ENCODE measurements at places on chromosomes 1 and 21. TPM values are rescaled to one million over a fixed set of nuclear protein-coding genes. Genes with fewer than 3 reads are reported as not detected.

The CATSPERE gene
- 0.98 TPM for total RNA-seq

The NCF2 gene
- total RNA-seq: 9.6 TPM

DNA sequence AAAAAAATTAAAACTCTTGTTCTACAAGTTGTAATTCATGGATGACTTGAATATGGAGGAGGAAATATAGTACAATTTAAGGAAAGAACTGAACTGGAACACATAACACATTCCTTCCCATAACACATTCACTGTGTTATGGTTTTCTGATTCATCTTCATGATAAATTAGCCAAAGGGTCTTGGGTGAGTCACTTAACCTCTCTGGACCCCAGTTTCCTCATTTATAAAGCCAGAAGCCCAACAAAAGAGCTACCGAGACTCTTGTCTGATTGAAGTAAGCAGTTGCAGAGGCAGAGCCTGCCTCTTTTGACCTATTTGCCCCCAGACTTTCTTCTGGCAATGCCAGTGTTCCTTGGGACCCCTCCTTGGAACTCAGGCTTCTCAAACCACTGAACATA lies 161.9 kb upstream of the KCTD3 start:
- no peaks in the 10 kb centered on the region for H3K4me1 ChIP-seq
- H3K4me3 ChIP-seq: no peak overlapping the region
- no peak overlapping the region for H3K27ac ChIP-seq
- DNase-seq: no peak

DNA sequence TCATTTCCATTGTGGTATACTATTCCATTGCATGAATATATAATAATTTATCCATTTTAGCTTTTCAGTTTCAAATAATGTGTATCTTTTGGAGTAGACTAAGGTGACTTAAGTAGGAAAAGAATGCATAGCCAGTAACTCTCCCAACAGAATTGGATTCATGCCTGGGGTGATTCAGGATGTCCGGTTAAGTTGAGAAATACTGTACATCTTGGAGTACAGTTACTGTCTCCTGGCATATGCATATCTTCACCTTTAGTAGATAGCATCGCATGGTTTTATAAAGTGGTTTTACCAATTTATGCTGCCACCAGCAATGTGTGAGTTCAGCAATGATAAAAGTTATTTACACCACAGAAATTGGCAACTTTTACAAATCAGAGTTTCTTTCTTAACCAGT lies 18.6 kb upstream of the SLC6A9 start:
- H3K4me3 ChIP-seq: no peak overlapping the region
- no peaks in the 10 kb centered on the region for H3K27me3 ChIP-seq
- no peak overlapping the region for H3K27ac ChIP-seq
- no peaks in the 10 kb centered on the region for H3K36me3 ChIP-seq

- H3K4me1 ChIP-seq: no peaks in the 10 kb centered on the region
- no peak overlapping the region for H3K27ac ChIP-seq
- H3K4me3 ChIP-seq: no peak overlapping the region
- peaks cover 7% of the 10 kb centered on the region for H3K36me3 ChIP-seq
- DNase-seq: no peak
Measured at GRCh38 chr1:111704776-111705175, 34.4 kb downstream of the INKA2 start.

DNA sequence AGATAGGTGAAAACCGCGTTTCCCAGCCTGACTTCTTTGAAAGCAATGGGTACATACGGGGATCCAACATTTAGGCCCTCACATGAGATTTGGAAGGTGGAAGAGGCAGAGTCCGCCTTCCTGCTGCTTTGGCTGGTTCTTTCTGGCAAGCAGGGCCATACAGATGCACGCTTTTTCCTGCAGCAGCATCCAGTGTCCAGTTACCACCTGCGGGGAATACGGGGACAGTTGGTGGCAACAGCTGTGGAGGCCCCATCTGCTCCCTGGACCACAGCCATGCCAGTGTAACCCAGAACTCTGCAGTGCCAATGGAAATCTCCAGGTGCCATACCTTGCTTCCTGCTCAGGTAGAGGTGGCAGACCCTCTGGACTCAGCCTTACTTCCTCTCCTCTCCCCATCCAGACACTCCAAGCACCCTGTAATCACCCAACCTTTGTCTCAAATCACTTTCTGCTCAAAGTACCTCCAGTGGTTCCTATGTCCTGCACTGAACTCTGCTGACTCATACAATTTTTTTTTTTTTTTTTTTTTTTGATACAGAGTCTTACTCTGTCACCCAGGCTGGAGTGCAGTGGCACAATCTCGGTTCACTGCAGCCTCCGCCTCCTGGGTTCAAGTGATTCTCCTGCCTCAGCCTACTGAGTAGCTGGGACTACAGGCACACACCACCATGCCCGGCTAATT lies 68.3 kb downstream of the SLC16A1 start:
- no peak overlapping the region for H3K4me3 ChIP-seq
- H3K4me1 ChIP-seq: no peaks in the 10 kb centered on the region
- no peak overlapping the region for H3K27ac ChIP-seq
- H3K27me3 ChIP-seq: no peaks in the 10 kb centered on the region
- DNase-seq: no peak

The MROH9 gene
- total RNA-seq: not detected

DNA sequence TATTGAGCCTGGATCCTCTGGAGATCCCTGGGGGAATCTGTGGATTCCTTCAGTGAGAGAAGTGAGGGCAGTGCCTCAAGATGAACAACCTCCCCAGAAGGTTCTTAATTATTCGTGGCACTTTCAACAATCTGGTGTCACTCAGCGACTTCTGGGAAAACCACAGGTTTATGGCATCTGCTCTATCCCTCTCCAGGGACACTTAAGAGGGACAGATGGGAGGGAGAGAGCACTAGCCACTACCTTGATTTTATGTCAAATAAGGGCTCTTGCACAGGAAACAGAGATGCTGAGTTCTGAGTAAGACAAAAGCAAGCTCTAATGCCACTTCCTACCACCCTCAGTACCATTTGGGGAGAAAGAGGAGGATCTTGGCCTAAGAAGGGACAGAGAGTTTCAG lies 21.2 kb upstream of the CHI3L1 start:
- no peak overlapping the region for H3K4me3 ChIP-seq
- H3K27me3 ChIP-seq: no peaks in the 10 kb centered on the region
- no peak for DNase-seq

The PDE4B gene
- 6.7 TPM for total RNA-seq

GRCh38 chr1:116012716-116013115 lies 36.4 kb downstream of the SLC22A15 start:
- H3K27me3 ChIP-seq: no peaks in the 10 kb centered on the region
- no peak overlapping the region for H3K27ac ChIP-seq
- no peaks in the 10 kb centered on the region for H3K4me1 ChIP-seq
- H3K36me3 ChIP-seq: no peaks in the 10 kb centered on the region
- no peak overlapping the region for H3K4me3 ChIP-seq
- DNase-seq: no peak

GRCh38 chr1:177786176-177786745 lies 183.6 kb downstream of the SEC16B start:
- H3K27me3 ChIP-seq: no peaks in the 10 kb centered on the region
- no peak overlapping the region for H3K27ac ChIP-seq
- H3K4me1 ChIP-seq: no peaks in the 10 kb centered on the region
- DNase-seq: no peak

The TPTE gene
- total RNA-seq: not detected

The TTLL7 gene
- total RNA-seq: 8.8 TPM

GRCh38 chr1:53111073-53111556 lies 31.3 kb downstream of the SLC1A7 start:
- H3K4me3 ChIP-seq: no peak overlapping the region
- H3K4me1 ChIP-seq: no peaks in the 10 kb centered on the region
- H3K27ac ChIP-seq: no peak overlapping the region
- H3K27me3 ChIP-seq: no peaks in the 10 kb centered on the region
- no peaks in the 10 kb centered on the region for H3K36me3 ChIP-seq

DNA sequence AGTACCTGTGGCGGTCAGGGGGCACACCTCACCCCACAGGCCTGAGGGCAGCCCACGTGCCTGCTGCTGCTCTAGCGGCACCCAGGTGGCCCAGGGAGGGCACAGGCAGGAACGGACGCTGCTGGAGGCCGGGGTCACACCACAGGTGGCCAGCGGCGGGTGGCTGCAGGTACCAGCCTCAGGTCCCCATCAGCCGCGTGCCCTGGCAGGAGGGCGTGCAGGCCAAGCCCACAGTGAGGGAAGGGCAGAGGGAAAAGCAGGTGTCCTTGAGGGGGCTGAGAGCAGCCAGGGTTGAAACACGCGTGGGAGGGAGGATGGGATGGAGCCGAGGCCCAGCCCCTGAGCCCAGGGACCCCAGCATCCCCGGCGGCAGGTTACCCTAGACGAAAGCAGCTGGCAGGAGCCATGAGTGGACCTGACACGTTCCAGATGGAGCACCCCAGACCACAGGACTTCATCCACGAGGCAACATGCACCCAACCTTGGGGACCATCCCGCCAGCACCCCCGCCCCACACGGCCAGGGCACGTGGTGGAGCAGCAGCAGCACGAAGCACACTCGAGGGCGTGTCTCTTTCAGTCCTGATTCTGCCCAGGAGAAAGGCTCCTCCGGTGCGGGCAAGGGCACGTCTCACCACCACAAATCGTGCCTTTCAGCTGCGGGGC lies 3.7 kb downstream of the SLC19A1 start:
- H3K4me1 ChIP-seq: peaks cover 30% of the 10 kb centered on the region
- H3K27me3 ChIP-seq: no peaks in the 10 kb centered on the region
- no peaks in the 10 kb centered on the region for H3K36me3 ChIP-seq
- H3K27ac ChIP-seq: no peak overlapping the region
- no peak overlapping the region for H3K4me3 ChIP-seq

The OR6P1 gene
- total RNA-seq: not detected

The FAM78B gene
- 5.1 TPM for total RNA-seq

DNA sequence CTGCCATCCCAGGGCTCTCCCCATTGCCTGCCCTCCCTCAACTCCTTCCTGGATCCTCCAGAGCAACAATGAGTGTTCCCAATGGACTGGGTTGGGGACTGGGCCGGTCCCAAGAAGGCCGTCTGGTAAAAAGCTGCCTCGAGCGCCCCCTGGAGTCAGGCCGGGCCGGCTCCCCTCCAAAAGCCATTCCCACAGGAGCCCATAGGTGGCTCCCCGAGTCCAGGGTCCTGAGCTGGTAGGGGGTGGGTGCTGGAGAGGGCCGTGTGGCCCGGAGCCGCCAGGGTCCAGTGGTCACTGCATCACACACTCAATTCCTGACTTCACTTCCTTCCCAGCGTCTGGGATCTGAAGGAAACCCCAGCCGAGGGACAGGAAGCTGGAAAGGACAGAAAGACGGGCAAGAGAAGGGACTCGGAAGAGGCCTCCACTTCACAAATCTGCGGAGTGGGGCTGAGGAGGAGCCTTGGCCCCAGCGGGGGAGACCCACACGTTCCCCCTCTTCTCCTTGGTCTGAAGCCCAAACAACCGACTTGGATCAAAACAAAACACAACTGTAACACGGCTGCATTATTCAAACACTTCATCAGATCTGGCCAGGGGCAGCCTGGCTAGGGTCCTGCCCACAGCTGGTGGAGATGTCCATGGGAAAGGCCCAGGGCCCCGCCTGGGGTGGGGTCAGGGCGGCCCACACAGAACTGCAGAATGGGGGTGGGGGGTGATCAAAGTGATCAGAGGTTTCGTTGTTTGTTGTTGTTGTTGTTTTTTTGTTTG lies 10.9 kb upstream of the ALDH4A1 start:
- H3K36me3 ChIP-seq: no peaks in the 10 kb centered on the region
- peaks cover 4% of the 10 kb centered on the region for H3K4me1 ChIP-seq
- no peaks in the 10 kb centered on the region for H3K27me3 ChIP-seq
- no peak overlapping the region for H3K4me3 ChIP-seq
- DNase-seq: peak; percentile 68

GRCh38 chr1:53681977-53682685 lies 56.8 kb downstream of the GLIS1 start:
- H3K4me3 ChIP-seq: no peak overlapping the region
- H3K4me1 ChIP-seq: peaks cover 8% of the 10 kb centered on the region
- H3K27ac ChIP-seq: no peak overlapping the region

GRCh38 chr1:203124546-203125317 lies 2.8 kb upstream of the ADORA1 start:
- DNase-seq: no peak
- no peak overlapping the region for H3K4me3 ChIP-seq
- peaks cover 9% of the 10 kb centered on the region for H3K4me1 ChIP-seq
- no peak overlapping the region for H3K27ac ChIP-seq

The ALX3 gene
- total RNA-seq: not detected

- H3K4me3 ChIP-seq: no peak overlapping the region
- peaks cover 11% of the 10 kb centered on the region for H3K4me1 ChIP-seq
- H3K27ac ChIP-seq: no peak overlapping the region
- no peak for DNase-seq
- no peaks in the 10 kb centered on the region for H3K27me3 ChIP-seq
- peaks cover 50% of the 10 kb centered on the region for H3K36me3 ChIP-seq
Measured at GRCh38 chr1:17023102-17023501, 11.4 kb upstream of the ATP13A2 start.

DNA sequence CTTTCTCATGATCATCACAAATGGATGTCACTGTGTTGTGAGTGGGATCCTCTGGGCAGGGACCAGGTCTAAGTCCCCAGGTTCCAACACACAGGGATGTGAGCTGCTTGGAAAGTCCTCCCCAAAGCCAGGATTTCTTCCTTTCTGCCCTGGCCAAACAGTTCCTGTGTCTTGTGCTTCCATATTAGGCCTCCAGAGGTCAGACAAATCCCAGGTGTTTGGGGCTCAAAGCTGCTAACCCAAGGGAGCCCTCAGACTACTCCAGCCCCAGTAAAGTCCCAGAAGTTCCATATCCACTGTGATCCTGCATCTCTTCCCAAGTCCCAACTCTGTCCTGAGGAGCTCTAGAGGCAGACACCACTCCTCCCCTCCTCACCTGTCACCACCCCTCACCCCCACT lies 27.7 kb upstream of the MAGOH start:
- DNase-seq: no peak
- H3K27ac ChIP-seq: no peak overlapping the region
- no peak overlapping the region for H3K4me3 ChIP-seq
- H3K27me3 ChIP-seq: no peaks in the 10 kb centered on the region
- H3K4me1 ChIP-seq: no peaks in the 10 kb centered on the region

DNA sequence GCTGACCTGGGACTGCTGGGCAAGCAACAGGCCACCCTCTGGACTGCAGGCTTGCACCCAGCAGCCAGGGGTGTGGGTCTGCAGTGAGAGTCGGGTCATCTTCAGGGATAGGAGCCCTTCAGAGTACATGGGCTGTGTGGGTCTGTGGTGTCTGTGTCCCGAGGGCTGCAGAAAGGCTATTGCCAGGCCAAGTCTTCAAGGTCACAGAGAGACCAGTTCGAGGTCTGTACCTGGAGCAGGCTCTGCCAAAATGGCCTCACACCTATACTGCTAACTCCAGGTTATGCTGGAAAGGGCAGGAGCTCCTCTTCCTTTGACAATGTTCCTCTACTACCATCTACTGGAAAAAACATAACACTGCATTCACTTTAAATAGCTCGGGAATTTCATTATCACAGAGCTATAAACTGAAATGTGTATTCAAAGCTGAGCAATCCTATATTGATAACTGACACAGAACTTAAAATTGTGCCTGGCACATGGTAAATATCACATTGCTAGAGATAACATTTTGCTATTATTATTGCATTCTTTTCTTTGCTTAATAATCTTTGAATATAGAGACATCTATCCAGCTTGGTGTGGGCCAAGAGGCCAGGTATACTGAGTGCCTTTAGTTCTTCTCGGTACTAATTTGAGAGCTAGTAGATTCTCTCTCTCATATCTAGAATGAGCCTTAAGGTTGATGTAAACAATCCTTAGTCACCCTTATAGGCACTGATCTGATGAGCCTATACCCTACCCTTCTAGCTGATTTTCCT lies 6.9 kb upstream of the DNAH14 start:
- no peaks in the 10 kb centered on the region for H3K4me1 ChIP-seq
- H3K27me3 ChIP-seq: no peaks in the 10 kb centered on the region
- no peak overlapping the region for H3K4me3 ChIP-seq
- no peaks in the 10 kb centered on the region for H3K36me3 ChIP-seq
- DNase-seq: no peak
- H3K27ac ChIP-seq: no peak overlapping the region

GRCh38 chr1:219223496-219223895 lies 49.8 kb downstream of the LYPLAL1 start:
- H3K4me1 ChIP-seq: no peaks in the 10 kb centered on the region
- H3K36me3 ChIP-seq: no peaks in the 10 kb centered on the region
- no peak for DNase-seq
- H3K4me3 ChIP-seq: no peak overlapping the region
- no peak overlapping the region for H3K27ac ChIP-seq
- no peaks in the 10 kb centered on the region for H3K27me3 ChIP-seq

All from tibial nerve (tissue), 4 donors.